ENCODE measurements at places on chromosomes 12 and 14. TPM values are rescaled to one million over a fixed set of nuclear protein-coding genes. Genes with fewer than 3 reads are reported as not detected.

The TBX5 gene
- total RNA-seq = 0.12 TPM

The GLT1D1 gene
- total RNA-seq = not detected

The GALNT9 gene
- 1.2 TPM for total RNA-seq

The KCNH3 gene
- total RNA-seq = not detected

The RASAL1 gene
- not detected for total RNA-seq

The PZP gene
- total RNA-seq = not detected

The IFI27 gene
- 23.8 TPM for total RNA-seq

The IL31 gene
- total RNA-seq = not detected

The SIX6 gene
- not detected for total RNA-seq

Data from uterine smooth muscle cell (primary cell).